ENCODE measurements at places on chromosomes 7 and 10.

DNA sequence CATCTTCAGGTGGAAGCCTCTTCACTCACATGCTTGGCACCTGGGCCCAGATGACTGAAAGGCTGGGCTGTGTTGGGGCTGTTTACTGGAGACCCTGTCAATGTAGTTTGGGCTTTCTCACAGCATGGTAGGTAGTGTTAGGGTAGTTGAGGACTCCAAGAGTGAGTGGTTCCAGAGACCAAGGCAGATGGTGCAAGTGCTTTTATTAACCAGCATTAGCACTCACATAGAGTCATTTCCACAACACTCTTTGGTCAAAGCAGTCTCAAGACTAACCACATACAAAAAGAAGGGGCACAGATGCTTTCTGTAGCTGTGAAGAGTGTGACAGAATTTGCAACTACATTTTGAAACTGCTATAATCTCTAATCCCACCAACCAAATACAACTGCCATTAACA lies 135.0 kb downstream of the RTKN2 start:
- no peak overlapping the region for H3K27ac ChIP-seq
- H3K27me3 ChIP-seq = peaks cover 1% of the 10 kb centered on the region
- H3K4me3 ChIP-seq = no peak overlapping the region
- no peak for DNase-seq
- H3K36me3 ChIP-seq = peaks cover 22% of the 10 kb centered on the region
- H3K4me1 ChIP-seq = peaks cover 62% of the 10 kb centered on the region

DNA sequence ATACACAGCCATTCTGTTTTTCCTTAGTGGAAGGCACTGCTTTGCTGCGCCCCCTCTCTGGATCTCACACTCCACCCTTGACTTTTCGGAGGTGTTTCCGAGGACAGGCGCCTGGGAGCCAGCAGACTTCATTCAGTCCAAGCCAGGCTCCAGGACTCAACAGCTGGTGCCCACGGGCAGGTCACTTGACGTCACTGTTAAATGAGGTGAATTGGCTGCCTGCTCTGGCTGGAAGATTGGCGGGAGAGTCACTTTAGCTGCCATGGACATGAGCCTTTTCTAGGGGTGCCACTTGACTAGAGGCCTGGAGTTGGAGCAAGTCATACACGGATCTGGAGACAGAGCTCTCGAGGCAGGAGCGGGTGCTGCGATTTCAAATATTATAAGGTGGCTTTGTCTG lies 3.2 kb downstream of the HTRA1 start:
- no peak overlapping the region for H3K4me3 ChIP-seq
- no peak for DNase-seq
- no peak overlapping the region for H3K27ac ChIP-seq
- H3K36me3 ChIP-seq = peaks cover 7% of the 10 kb centered on the region
- H3K27me3 ChIP-seq = peaks cover 21% of the 10 kb centered on the region

DNA sequence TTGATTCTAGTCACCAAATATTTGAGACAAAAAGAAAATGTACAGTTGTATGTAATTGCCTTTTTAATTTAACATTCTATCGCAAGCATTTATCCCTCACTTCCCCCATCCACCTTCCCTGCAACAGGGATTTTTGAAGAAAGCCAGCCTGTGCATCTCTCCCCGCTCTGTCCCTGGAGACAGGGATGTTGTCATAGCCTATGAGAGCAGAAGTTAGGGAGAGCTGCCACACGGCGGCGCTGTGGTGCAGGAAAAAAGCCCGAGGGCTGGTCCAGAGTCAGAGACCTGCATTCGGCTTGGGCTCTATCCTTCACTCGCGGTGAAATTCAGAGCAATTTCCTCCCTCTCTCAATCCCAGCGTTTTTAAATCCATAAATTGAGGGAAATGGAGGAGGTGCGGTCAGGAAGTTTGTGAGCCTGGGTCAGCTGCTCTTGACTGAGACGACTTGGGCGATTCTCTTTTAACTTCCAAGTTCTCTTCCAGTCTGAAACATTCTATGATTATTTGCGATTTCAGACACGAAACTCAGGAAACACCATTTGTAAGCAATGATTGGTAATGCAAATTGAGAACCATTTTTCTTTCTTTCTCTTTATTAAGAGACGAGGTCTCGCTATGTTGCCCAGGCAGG lies 17.5 kb downstream of the HKDC1 start:
- H3K27ac ChIP-seq = no peak overlapping the region
- H3K27me3 ChIP-seq = peaks cover 1% of the 10 kb centered on the region
- no peak overlapping the region for H3K4me3 ChIP-seq
- no peaks in the 10 kb centered on the region for H3K36me3 ChIP-seq

- no peaks in the 10 kb centered on the region for H3K27me3 ChIP-seq
- no peak overlapping the region for H3K27ac ChIP-seq
- no peaks in the 10 kb centered on the region for H3K4me1 ChIP-seq
- no peak for DNase-seq
These were observed 23.3 kb downstream of the SEM1 start for GRCh38 chr7:96686305-96686704.

- peaks cover 15% of the 10 kb centered on the region for H3K27me3 ChIP-seq
- no peak overlapping the region for H3K27ac ChIP-seq
- no peak overlapping the region for H3K4me3 ChIP-seq
These were observed 190.9 kb upstream of the PITRM1 start for GRCh38 chr10:3363311-3364045.

- no peak for DNase-seq
- H3K27me3 ChIP-seq = no peaks in the 10 kb centered on the region
- H3K4me1 ChIP-seq = peaks cover 20% of the 10 kb centered on the region
- peaks cover 36% of the 10 kb centered on the region for H3K36me3 ChIP-seq
These were observed 125.7 kb downstream of the CD36 start for GRCh38 chr7:80764132-80764531.

- peaks cover 80% of the 10 kb centered on the region for H3K4me1 ChIP-seq
- no peak for DNase-seq
- H3K36me3 ChIP-seq = peaks cover 30% of the 10 kb centered on the region
- peak overlapping the region; percentile 64 for H3K27ac ChIP-seq
These were observed 20.4 kb downstream of the NUDCD3 start for GRCh38 chr7:44470135-44470479.

All from HFFc6 (cell line).